ENCODE measurements at places on chromosomes 2 and 18. TPM values are rescaled to one million over a fixed set of nuclear protein-coding genes. Genes with fewer than 3 reads are reported as not detected.

The CD207 gene
- total RNA-seq = not detected

DNA sequence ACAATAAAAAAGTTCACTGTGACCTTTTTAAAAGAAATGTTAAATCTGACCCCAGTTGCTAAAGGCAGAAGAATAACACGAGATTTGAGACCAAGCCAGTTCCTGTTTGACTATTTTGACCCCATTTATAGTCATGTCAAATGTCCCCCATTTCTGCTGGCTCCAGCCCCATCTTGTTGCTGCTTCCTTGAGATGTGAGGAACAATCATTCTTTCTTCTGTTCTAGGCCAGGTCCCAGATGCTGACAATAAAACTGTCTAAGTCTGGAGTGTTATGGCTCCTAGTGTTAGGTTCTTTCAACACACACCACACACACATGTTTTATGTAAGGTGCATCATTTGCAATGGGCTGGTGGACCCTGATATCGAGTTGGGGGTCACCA lies 92.0 kb upstream of the CYP1B1 start:
- DNase-seq = no peak

DNA sequence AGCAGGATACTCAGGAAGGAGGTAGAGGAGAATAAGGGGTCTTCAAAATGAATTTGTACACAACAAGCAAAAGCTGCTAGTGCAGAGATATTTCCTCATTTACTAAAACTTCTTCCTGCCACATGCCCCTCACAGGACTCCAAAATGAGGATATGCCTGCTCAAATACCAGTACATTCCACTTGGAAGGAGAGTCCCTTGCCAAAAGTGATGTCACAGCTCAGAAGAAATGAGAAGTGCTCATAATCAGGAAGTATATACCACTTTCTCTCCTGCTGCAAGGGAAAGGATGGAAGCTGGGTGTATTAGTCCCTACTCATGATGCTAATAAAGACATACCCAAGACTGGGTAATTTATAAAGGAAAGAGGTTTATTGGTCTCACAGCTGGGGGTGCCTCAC lies 87.7 kb upstream of the FSHR start:
- no peak for DNase-seq

The ABHD1 gene
- total RNA-seq = 2.0 TPM

- no peak for DNase-seq
These were observed 10.0 kb downstream of the ADD2 start for GRCh38 chr2:70757966-70758365.

GRCh38 chr2:182014284-182014683 lies 28.6 kb downstream of the PPP1R1C start:
- DNase-seq = no peak

GRCh38 chr2:163417596-163418337 lies 318.0 kb downstream of the FIGN start:
- DNase-seq = no peak

GRCh38 chr2:27154488-27154887 lies 5.7 kb downstream of the TCF23 start:
- DNase-seq = no peak

The PFN4 gene
- 0.62 TPM for total RNA-seq

GRCh38 chr2:70557171-70557838 lies 3.7 kb upstream of the TGFA start:
- DNase-seq = no peak

Measured in left ventricle myocardium superior (tissue), 1 donor.